ENCODE measurements at places on chromosomes 16 and 17.

DNA sequence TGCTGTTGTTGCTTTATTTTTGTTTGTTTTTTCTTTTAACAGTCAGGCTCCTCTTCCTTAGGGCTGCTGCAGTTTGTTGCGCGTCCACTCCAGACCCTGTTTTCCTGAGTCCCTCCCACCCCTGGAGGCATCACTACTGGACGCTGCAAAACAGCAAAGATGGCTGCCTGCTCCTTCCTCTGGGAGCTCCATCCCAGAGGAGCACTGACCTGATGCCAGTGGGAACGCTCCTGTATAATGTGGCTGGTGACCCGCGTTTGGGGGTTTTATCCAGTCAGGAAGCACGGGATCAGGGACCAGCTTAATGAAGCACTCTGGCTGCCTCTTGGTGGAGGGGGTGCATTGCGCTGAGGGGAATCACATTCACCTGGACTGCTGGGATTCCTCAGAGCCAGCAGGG is 1005.6 kb downstream of the CDH8 start:
- DNase-seq = no peak

- DNase-seq = no peak
These were observed 185.7 kb upstream of the IRX5 start for GRCh38 chr16:54744998-54745397.

DNA sequence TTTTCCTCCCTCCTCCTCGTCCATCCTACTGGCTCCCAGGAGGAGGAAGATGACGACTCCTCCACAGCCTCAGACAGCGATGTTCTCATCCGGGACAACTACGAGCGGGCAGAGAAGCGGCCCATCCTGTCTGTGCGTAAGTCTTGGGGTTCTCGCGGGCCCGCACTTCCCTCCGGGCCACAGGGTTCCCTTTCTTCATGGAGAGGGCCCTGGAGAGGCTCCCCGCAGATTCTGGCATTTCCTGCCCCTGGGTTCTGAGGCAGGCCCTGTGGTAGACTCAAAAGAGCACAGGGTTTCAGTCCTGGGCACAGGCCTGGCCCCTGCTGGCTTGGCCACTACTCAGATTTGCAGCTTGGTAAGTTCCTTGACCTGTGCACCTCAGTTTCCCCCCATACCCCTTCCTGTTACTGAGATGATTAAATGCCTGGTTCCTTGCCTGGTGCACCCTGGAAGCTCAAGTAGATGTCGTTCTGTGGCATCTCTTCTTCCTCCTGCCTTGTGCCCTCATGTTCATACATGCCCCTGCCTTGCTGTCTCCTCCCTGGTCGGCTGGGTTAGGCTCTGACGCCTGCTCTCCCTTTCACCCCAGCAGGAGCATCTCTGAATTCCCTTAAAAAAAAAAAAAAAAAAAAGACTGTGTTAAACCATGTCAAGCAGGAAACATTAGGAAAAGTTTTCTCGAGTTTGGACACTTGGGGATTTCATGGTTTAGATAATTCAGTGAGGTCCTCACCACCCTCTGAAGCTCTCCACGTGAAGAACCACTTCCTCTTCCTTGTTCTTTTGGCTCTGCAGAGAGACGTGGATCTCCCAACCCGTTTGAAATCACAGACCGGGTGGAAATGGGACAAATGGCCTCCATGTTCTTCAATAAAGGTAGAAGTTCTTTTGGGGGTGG is 14.3 kb upstream of the NAT9 start:
- no peak for DNase-seq

DNA sequence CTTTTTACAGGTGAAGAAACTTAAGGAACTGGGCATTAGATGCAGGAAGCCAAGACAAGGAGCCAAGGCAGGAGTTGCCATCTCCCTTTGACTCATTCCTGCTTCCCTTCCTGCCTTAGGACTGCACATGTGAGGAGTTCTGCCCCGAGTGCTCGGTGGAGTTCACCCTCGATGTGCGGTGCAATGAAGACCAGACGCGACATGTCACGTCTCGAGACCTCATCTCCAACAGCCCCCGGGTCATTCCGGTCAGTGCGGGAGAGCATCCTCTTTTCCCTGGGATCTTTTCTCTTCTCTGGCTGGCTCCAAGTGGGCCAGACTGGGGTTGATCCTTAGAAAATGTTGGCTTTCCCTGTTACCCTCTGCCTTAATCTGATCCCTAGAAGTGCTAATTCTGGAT is 6.6 kb downstream of the POLR2C start:
- DNase-seq = no peak

GRCh38 chr17:5672815-5673430 is 88.6 kb upstream of the NLRP1 start:
- no peak for DNase-seq

GRCh38 chr16:59192551-59193199 is 458.6 kb upstream of the GOT2 start:
- DNase-seq = no peak

GRCh38 chr17:57671667-57672632 is 73.1 kb downstream of the CCDC182 start:
- peak; percentile 81 for DNase-seq

- no peak for DNase-seq
These were observed 11.6 kb upstream of the NOG start for GRCh38 chr17:56581635-56582627.

DNA sequence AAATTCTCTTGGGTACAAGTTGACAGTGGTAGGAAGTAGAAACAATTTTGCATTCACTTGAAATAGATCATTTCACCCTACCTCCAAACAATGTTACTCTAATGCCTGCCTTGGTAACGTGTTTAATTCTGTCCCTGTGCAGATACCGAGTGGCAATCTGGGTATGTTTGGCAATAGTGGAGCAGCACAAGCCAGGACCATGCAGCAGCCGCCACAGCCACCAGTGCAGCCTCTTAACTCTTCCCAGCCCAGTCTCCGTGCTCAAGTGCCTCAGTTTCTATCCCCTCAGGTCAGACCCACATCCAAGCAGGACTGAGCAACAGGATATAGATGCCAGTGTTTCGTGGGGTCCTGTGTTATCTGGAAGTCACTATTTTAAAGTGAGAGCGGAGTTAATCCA is 49.3 kb downstream of the TMC6 start:
- DNase-seq = no peak

DNA sequence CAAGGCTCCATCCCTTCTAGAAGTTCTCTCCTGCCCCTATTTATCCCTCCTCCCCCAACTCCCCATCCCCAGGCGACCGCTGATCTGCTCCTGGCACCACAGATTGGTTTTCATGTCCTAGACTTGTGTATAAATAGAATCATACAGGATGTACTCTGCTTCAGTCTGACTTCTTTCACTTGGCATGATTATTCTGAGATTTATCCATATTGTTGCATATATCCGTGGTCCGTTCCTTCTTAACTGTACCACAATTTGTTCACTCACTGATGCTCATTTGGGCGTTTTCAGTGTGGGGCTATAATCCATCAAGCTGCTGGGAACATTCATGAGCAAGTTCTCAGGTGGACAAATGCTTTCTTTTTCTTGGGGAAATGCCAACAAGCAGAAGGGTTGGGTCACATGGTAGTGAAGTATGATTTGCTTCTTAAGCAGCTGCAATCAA is 23.9 kb downstream of the PITPNM3 start:
- no peak for DNase-seq

DNA sequence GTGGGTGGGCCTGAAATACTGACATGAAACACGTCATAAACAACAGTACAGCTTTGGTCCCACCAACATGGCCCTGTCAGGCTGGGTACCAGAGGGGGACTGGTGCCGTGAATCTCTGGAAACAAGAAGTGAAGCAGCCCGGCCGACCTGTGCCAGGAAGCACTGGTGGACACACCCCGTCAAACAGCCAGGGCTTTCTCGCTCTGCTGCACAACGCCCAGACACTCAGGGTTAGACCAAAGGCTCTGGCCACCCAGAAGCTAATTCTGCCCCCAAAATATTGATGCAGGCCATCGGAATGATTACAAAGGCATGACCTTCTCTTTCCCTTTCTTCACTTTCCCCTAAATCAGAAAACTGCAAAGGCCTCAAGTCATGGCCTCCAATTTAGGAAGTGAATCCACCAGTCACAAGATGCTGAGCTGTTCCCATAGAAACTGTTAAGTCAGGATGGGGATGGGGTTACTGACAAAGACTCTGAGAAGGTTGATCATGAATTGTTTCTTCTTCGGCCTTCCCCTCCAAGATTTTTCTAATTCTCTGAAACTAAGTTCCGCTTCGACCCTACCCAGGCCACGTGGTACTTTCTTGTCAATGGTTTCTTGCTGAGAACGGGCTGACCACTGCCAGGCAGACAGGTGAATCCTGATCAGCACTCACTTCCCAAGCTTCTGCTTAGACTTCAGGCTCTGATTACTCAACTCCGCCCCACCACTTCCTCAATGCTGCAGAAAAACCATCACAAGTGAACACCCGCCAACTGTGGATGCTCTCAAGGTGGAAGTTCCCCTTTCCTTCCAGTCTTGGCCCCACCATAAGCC is 6.7 kb downstream of the PITPNA start:
- peak; percentile 53 for DNase-seq

GRCh38 chr16:6726621-6727020 is 606.0 kb upstream of the RBFOX1 start:
- no peak for DNase-seq

DNA sequence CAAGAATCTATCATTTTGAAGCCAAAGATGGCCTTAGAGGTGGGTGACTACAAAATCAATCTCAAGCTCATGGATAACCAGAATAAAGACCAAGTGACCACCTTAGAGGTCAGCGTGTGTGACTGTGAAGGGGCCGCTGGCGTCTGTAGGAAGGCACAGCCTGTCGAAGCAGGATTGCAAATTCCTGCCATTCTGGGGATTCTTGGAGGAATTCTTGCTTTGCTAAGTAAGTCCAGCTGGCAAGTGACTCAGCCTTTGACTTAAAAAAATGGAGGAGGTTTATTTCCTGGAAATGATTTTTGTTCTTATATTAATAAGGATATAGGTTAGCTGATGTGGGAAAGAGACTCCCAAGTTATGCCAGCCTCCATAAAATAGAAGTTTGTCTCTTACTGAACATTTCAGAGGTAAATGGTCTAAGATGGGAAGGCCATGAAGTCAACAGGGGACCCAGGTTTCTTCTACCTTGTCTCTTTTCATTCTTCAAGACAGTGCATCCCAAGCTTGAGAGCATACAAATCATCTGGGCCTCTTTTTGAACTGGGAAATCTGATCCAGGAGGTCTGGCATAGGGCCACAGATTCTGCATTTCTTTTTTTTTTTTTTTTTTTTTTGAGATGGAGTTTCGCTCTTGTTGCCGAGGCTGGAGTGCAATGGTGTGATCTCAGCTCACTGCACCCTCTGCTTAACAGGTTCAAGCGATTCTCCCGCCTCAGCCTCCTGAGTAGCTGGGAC is 19.8 kb upstream of the TANGO6 start:
- no peak for DNase-seq

DNA sequence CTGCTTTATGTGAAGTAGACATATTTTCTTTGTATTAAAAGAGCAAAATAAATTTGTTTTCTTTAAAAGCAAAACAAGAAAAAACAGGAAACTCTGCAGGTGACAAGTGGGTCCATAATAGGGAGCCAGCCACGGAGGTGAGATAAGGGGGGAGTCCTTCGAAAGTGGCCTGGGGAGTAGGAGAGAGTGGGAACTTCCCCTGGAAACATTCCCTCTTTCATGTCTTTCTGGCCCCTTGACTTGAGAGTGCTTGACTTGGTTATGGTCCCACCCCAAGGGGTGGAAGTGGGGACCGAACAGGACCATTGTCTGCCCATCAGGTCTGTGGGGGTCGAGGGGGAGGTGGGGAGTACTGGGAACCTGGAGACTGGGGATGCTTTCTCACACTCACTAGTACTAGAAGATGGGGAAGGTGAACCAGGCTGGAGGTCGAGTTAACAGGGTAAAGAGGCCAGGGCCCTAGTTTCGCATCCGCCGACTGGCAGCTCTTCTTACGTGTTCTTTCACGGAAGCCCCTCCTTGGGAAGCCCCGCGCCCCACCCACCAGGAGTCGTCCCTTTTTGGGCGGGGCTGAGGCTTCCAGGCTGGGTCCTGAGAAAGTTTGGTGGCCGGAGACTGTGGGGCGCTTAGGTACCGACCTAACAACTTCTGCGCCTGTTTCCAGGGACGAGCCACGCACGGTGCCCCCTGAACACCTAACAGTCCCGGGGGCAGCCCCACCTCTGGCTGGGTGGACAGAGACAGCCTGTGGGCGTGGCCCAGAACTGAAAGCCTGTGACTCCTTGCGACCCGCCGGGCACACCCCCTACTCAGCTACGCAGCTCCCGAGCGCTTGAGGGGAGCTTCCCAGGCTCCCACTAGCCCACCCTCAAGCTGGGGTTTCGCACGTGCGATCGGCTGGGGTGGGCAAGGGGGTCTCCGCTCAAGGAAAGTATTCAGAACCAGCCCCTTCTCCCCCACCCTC is 790 bp downstream of the TRADD start:
- peak; percentile 74 for DNase-seq

DNA sequence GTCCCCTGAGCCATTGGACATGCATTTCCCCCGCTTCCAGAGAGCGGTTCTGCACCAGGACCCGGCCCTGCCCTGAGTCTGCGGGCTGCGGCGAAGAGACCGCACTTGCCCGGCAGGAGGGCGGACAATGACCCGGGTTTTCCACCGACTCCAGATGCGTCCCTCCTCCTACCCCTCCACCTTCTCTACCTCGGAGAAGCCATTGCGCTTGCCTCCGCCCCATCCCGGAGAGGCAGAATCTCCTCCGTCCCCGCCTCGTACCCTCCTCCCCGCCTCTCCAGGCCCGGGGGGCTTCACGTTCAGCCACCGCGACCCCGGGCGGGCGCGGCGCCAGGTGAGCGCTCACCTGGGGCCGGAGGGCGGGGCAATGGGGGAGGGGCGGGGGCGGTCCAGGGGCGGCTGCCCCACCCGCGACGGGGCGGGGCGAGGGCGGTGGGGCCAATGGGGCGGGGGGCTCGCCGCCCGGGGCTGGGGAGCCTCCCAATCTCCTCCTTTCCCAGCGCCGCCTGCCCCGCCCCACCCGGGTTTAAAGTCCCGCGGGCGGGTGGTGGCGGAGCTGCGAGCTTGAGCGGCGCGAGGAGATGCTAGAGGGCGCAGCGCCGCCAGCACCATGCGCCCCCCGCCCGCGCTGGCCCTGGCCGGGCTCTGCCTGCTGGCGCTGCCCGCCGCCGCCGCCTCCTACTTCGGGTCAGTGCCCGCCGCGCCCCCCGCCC is at the start of gene WNT9B:
Gene WNT9B (plus strand): TSS at position 555 of the 713 bp plus-strand sequence. CDS start 56 bp downstream, at position 611.
- peak; percentile 54 for DNase-seq

DNA sequence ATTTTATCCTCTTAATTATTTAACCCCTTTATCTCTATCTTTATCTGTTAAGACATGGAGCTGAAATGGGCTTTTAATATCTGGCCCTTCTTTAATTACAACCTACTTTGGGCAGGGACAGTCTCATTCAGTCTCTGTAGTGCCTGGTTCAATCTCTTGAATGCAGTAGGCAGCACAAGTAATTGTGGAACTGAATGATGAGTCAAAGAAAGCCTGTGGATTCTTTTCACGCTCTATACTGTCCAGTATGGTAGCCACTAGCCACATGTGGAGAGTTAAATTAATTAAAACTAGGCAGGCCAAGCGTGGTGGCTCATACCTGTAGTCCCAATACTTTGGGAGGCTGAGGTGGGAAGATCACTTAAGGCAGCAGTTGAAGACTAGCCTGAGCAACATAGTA is 9.3 kb downstream of the BPTF start:
- DNase-seq = no peak

GRCh38 chr16:64225696-64226095 is 896.2 kb downstream of the CDH11 start:
- DNase-seq = no peak
